ENCODE measurements at places on chromosomes 1 and 21.
A peak's percentile ranks its signal among the peaks of the same experiment; 100 is the strongest.

- DNase-seq = no peak
Measured at GRCh38 chr1:91757763-91758460, 128.0 kb downstream of the TGFBR3 start.

DNA sequence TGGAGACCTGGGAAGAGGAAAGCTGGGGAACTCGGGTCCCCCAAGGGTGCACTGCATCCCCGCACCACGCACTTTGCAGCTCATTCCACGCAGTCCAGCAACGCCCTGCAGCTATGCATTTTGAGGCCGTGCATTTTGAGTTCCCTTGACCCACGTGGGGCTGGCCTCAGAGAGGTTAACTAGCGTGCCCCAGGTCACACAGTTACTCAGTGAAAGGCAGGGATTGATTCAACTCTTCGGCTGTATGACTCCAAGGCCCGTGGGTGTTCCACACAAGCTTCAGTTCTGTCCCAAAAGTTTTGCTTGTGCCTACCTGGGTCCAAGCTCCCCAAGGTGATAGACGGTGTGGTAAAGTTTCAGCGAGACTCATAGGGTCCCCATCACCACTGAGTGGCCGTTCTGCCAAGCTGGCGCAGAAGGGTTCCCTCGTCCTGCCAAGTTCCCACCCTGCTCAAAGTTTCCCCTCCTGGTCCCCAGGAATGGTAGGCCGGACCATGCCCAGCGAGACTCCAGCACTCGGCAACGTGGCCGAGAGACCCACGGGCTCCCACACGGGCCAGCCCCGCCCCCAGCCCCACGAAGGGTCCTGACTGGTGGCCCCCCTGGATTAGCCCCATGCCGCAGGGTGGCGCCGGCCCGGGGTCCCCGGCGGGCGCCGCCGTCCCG lies 611 bp downstream of the HSPG2 start:
- no peak for DNase-seq

GRCh38 chr1:115982400-115982799 lies 6.1 kb downstream of the SLC22A15 start:
- no peak for DNase-seq

DNA sequence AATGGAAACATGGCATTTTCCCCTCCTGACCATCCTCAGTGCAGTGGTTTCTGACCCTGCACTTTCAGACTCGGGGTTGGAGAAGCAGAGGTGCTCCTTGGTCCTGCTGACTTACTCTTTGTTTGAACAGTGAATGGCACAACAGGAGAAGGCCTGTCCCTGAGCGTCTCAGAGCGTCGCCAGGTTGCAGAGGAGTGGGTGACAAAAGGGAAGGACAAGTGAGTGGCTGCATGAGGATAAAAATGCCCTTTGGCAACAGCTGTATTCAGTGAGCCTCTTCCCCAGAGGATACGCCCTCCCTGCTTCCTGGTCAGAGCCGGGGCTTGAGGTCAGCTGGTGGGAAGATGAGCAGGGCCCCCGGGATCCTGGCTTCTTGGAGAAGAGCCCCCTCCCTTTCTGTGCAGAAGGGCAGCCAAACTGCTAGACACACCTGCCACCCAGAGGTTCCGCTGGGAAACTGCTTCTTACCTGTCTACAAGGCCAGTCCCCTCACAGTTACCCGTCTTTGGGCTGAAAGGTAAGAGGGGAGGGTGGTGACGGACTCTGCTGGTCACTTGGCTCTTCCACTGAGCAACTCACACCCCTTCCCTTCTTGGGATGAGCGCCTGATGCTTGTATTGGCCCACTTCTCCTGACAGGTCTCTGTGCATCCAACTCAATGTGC lies 16.6 kb downstream of the NPL start:
- DNase-seq = no peak

DNA sequence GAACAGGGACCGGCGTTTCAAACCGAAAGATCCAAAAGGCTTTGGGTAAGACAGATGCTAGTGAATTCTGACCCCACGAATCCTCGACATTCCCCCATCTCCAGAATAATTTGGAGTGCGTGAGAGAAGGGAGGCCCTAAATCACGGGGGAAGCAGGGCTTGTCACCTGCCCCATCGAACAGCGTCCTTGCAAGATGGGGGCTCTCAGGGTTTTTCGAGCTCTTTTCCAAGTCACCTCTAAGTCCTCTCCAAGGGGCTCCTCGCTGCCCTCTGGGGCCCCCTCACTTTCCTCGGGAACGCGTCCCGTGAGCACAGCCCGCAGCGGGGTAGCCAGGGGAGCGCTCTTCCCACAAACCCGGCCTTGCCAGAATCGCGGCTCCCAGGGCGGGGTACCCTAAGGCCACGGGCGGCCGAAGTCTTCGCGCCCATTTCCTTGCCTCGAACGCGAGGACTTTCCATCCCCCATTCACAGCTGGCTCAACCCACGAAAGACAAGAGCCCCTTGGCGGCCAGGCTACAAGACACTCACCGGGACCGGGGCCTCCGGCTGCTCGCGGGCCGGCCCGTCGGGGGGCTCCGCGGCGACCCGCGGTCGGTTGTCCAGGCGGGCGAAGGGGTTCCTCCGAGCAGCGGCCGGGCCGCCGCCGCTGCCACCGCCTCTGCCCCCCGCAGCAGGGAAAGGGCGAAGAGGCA lies 546 bp downstream of the DONSON start:
- peak; percentile 79 for DNase-seq

Measured in left forelimb (tissue), 1 donor.